Smooth muscle cell of the coronary artery (primary cell): ENCODE measurements at places on chromosomes 6 and 20. TPM values are rescaled to one million over a fixed set of nuclear protein-coding genes. Genes with fewer than 3 reads are reported as not detected.

The PRDM1 gene
- total RNA-seq = 0.15 and 2.2 TPM in 2 replicates

The TINAG gene
- total RNA-seq = not detected in 2 replicates

The GATA5 gene
- 1.7 TPM in 1 of 2 replicates, not detected in the other for total RNA-seq

The SSTR4 gene
- not detected in 2 replicates for total RNA-seq

The SLC25A27 gene
- total RNA-seq = 0.75 and 17.0 TPM in 2 replicates

The ENPP3 gene
- not detected in 2 replicates for total RNA-seq

The LAMA2 gene
- 80.0 and 86.1 TPM in 2 replicates for total RNA-seq

The PTCHD4 gene
- total RNA-seq = 3.5 and 9.8 TPM in 2 replicates

The SAMD10 gene
- 0.23 and 0.45 TPM in 2 replicates for total RNA-seq
